ENCODE measurements at places on chromosomes 11 and 22.

- no peak for DNase-seq
Measured at GRCh38 chr22:44464000-44464399, 34.0 kb downstream of the RTL6 start.

DNA sequence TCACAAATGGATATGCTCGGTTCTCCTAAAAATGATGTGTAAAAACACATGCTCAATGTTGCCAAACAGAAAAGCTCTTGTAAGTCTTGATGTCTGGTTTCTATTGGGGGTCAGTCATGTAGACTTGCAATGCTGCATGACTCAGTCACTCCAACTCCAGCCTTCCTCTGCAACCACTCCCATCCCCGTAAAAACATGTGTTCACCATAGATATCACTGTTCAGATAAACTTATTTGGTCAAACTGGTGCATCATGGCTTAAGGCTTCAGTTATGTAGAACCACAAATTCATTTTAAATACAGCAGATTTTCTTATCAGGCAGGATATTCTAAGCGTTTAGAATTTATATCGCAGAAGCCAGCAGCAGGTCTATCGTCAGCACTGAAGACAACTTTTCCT lies 298.4 kb upstream of the LUZP2 start:
- no peak for DNase-seq

DNA sequence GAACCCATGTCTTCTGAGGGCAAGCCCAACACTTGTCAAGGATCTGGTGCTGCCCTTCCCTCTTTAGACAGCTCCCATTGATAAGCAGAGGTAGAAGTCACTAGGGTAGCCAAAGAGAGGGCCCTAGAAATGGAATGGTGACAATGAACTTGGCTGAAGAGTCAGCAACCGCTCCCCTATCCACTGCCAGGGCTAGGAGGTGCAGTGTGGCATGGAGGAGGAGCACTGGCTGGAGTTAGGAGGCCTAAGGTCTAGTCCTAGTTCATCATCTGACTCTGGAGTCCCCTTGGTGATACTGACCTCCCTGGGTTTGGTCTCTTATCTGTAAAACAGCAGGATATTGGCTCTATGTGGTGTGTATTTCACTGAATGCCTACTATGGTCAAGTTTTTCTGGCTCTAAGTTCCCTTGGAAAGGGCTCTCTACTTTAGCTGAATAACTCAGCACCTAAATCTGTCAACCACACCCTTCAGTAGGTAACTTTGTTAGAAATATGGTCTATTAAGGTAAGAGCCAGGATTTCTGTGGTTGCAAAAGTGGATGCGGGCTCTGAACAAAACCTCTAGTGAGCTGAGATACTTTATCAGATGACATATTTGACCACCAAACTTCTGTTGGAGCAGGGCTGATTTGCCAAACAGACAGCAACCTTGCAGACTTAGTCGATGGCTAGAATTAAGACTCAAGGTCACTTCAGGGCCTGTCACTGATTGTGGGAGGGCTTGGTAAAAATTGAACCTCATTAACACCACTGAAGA lies 10.5 kb downstream of the TIMP3 start:
- DNase-seq = no peak

- no peak for DNase-seq
Measured at GRCh38 chr22:20024650-20025397, 3.9 kb downstream of the TANGO2 start.

- DNase-seq = no peak
Measured at GRCh38 chr11:68037411-68038225, 1.2 kb upstream of the TCIRG1 start.

DNA sequence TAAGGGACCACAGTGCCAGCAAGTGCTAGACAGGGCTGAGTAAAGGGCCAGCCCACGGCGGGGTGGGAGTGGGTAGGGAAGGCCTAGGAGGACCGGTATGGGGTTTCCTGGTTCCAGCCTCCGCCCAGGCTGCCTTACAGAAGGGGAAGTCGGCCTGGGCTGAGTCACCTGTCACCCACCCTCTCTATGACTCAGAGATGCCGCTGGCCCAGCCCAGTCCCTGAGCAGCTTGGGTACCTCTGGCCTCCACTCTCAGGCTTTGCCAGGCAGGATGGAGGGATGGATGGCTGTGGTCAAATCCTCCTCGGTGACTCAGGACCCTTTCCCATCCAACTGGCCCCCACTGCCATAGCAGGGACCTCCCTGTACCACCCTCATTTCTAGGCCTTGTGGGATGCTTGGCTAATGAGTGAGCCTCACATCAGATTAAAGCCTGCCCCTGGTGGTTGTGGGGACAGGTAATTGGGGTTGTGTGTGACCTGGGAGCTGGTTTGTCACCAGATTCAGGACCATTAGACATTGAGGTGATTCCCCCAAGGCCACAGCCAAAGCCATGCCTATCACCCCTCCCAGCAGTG lies 13.9 kb downstream of the SLC35E4 start:
- DNase-seq = no peak

- no peak for DNase-seq
Measured at GRCh38 chr11:57777969-57778317, 16.3 kb downstream of the CTNND1 start.

DNA sequence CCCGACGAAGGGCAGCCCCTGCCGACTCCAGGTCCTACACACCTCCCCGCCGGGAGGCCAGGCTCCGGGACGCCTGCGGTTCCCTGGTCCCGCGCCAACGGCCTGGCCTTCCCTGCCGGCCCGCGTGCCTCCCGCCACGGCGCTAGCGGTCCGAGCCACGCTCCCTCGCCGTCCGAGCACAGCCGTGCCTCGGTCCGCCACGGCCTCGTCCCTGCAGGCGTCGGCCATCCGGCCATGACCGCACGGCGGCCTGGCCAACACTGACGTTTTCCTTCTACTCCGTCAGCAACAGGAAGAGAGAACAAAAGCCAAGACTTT lies 532 bp downstream of the EIF4G2 start:
- DNase-seq = no peak

DNA sequence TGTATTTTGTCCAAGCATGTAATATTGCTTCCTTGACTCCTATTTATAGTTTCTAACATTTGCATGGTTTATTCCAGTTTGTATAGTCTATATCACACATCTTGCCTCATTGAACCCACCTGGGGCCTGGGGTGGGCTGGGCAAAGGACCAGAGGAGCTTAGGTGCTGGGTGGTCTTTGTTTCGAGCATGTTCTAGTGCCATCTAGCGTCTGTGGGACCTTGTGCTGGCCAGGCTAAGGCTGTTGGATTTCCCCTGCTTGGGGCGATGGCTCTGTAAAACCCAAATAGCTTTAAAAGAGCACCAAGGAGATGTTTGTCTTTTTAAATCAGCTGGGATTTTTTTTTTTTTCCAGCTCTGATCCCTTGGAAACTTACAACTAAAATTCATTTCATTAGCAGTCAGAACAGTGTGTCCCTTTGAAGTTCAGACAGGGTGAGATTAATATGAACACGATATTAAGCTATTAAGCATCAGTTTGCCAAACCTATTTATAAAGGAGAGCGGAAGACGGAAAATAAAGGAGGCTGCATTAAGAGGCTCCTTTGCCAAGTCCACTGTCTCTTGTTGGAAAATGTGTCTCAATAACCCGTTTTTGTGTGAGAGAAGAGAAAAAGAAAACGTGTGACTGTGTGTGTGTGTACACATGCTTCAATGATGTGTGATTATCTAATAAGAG lies 157.4 kb downstream of the COMMD9 start:
- peak; percentile 43 for DNase-seq

DNA sequence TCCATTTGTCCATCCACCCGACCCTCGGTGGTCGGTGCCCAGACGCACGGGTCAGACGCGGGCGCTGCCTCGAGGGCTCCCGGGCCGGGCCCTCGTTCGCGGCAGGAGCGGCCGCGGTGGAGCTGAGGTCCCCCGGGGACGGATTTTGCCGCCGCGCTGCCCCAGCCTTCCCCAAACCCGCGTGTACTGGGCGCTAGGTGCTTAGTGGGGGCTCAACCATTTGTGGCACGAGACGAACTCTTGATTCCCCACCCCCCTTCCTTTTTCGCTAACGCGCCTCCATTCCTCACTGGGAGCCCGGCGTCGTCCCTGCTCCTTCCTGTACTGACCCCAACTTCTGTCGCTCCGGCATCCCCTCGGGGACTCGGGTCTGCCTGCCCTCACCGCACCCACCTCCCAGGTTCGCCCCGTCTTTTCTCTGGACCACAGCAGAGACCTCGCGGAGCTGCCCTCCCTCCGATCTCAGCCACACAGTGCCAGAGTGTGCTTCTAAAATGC lies 789 bp upstream of the CBX7 start:
- no peak for DNase-seq

GRCh38 chr22:38034884-38035529 lies 22.2 kb upstream of the PICK1 start:
- DNase-seq = no peak

- no peak for DNase-seq
Measured at GRCh38 chr11:57713835-57714234, 1.4 kb downstream of the TMX2 start.

DNA sequence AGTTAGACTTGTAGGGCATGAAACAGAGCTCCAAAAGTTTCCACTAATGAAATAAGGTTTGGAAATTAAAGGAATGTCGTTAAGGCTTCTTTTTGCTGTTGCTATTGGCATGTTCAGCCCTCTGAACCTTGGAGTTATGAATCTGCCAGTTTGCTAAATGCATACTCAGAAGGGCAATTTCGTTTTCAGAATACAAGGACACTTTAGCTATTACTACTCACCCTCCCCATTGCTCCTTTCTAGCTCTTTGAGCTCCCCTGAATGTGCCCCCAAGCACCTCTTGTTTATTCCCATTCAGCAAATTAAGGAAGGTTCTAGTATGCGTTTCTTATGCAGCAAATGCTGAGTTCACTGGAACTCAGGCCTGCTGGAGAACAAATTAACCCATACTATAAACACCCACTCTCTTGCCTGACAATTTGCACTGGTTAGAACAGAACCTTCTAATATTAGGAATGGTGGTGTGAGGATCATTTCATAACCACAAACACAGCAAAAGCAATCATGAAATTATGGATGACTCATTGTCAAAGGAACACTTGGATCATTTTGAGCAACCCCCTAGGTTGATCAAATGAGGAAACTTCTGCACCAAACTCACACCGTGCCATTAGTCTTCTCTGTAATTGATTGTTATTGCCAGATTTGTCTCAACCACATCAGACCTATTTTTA lies 26.2 kb upstream of the LIN7C start:
- DNase-seq = no peak

DNA sequence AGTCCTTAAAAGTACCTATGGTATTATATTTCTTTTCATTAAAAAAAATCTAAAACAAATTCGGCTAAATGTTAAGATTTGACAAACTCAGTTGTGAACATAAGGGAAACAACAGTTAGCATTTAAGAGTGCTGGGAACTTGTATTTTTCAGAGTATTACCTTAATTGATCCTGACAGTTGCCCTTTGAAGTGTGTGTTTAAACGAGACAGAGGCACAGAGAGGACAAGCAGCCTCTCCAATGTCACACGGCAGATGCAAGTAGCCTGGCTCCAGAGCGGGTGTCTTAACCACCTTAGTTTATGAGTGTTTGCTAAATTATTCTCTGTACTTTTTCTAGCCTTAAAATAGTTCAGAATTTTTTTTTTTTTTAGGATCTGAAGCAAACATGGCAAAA lies 80.9 kb downstream of the TIMP3 start:
- DNase-seq = no peak

DNA sequence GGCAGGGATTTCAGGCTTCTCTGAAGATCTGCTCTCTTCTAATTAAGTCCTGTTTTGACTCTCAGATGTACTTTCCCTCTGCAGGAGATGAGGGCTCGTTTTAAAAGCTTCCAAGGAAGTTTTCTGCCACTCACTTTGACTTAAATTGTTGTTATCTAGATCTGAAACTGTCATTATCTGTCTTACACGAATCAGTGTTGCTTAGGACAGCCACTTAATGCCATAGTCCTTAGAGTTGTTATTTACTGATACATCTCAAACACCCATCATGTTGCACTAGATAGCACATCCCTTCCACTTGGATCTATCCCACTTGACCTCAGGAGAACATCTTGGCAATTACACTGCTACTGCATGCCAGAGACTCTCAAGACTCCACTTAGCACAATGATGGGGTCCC lies 86.9 kb upstream of the FAT3 start:
- DNase-seq = no peak

DNA sequence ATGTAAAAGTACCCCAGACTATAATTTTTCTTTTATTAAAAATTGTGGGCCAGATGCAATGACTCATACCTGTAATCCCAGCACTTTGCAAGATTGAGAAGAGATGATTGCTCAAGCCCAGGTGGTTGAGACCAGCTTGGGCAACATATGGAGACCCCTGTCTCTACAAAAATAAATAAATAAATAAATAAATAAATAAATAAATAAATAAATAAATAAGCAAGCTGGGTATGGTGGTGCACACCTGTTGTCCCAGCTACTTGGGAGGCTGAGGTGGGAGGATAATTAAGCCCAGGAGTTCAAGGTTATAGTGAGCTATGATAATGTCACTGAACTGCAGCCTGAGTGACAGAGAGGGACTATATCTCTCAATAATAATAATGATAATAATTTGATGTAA lies 66.1 kb upstream of the CCDC179 start:
- DNase-seq = no peak

DNA sequence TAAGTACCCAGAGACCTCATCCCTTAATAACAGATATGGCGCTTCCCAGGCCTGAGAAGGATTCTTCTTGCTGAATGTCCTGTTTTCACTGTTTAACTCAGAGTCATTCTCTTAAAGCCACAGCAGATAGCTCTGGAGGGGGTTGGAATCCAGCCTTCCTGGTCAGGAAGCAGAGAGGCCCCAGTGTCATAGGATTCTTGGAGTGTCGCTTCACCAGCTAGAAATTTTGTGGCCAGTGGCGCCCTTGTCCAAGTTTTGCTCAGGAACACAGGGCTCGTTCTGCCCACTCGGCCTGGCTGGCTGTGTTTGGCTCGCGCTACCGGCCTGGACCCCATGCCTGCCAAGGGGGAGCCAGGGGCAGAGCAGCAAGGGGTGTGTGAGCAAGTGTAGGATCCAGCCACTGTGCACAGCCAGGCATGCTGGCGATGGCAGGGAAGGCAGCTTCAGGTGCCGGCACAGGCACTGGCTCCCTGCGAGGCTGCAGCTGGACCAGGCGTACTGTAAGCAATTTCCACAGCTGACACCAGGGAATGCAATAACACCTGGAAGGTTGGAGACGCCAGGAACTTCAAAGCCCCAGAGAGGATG lies 214.8 kb upstream of the SESN3 start:
- no peak for DNase-seq

- DNase-seq = no peak
Measured at GRCh38 chr11:61828379-61828628, 204 bp downstream of the FADS2 start.

DNA sequence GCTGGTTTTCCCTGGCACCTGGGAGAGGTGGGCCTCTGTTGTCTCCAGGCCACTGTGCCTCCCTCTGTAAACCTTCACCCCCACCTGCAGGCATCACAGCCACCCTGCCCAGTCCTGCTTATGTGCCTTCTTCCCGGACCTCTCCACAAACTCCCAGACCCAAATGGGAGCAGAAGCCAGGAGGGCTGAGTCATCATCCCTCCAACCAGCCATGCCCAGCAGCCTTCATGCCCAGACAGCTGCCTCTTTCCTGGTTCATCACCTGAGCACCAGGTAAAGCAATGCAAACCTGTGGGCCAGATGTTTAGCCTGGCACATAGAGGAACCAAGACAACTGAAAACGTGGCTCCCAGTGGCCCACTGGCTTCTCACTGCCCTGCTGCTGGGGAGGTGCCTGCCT lies 2.1 kb upstream of the TMPRSS4 start:
- DNase-seq = no peak
